ENCODE measurements at places on chromosomes 4 and X.

GRCh38 chr4:83618431-83618830, 82.5 kb downstream of the GPAT3 start:
- DNase-seq = no peak

- DNase-seq = no peak
Measured at GRCh38 chr4:87118826-87119225, 101.6 kb downstream of the KLHL8 start.

- DNase-seq = no peak
Measured at GRCh38 chr4:127781300-127782024, 660 bp upstream of the HSPA4L start.

- DNase-seq = no peak
Measured at GRCh38 chr4:117447925-117448324, 362.5 kb upstream of the TRAM1L1 start.

- no peak for DNase-seq
Measured at GRCh38 chr4:139241086-139241783, 38.8 kb downstream of the MGARP start.

Measured in activated CD4-positive, CD25-positive, alpha-beta regulatory T cell (primary cell).